ENCODE measurements at places on chromosomes 7 and 10. TPM values are rescaled to one million over a fixed set of nuclear protein-coding genes. Genes with fewer than 3 reads are reported as not detected.
A peak's percentile ranks its signal among the peaks of the same experiment; 100 is the strongest.

Gene TMEM139
- total RNA-seq = not detected

Gene ATP5MK
- total RNA-seq = 159 TPM

Gene LRRC17
- total RNA-seq = 95.6 TPM

Gene SPDYE1
- total RNA-seq = not detected

Gene SKIDA1
- total RNA-seq = 0.90 TPM

Gene LRWD1
- total RNA-seq = 18.6 TPM

Gene CCDC146
- 2.0 TPM for total RNA-seq

GRCh38 chr7:4809091-4809591 is 33.7 kb downstream of the AP5Z1 start:
- no peak for DNase-seq

GRCh38 chr7:21962677-21963076 is 17.0 kb upstream of the CDCA7L start:
- no peak for DNase-seq

GRCh38 chr10:87593702-87594101 is 66.0 kb upstream of the PAPSS2 start:
- DNase-seq = peak; percentile 60

GRCh38 chr10:5033061-5033778 is 29.6 kb upstream of the AKR1C2 start:
- DNase-seq = peak; percentile 79

DNA sequence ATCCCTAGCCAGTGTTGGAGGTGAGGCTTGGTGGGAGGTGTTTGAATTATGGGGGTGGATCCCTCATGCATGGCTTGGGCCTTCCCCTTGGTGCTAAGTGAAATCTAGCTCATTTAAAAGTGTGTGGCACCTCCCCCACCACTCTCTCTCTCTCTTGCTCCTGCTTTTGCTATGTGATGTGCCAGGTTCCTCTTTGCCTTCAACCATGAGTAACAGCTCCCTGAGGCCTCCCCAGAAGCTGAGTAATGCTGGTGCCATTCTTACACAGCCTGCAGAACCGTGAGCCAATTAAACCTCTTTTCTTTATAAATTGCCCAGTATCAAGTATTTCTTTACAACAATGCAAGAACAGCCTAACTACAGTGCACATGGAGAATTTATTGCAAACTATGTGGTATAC is 188.8 kb upstream of the POT1 start:
- no peak for DNase-seq

DNA sequence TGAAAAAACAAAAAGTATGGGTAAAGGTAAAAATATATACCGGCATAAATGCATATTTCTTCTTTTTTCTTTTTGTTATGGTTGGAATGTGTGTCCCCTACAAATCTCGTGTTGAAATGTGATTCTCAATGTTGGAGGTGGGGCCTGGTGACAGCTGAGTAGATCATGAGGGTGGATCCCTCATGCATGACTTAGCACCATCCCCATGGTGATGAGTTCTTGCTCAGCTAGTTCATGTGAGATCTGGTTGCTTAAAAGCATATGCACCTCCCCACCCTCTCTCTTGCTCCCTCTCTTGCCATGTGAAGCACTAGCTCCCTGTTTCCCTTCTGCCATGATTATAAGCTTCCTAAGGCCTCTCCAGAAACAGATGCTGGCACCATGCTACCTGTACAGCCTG is 93.3 kb downstream of the HYCC1 start:
- no peak for DNase-seq

- DNase-seq = no peak
Measured at GRCh38 chr7:155381852-155382801, 75.8 kb upstream of the EN2 start.

DNA sequence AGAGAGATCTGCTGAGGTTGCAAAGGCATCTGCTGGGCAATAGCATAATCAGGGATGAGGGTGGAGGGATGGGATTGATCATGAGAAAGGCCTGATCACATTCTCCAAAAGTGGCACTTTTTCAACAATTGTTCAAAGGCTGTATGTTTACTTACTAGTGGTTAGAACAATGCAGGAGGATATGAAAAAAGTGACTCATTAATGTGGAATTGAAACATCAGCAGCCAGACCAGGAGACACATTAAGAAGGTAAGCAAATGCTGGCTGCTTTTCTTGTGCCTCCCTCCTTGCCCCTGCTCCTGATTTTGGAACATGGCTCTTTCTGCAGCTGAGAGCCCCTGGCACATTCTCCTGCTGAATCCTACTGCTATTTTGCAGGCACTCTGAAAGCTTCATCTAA is 63.5 kb downstream of the FAM204A start:
- DNase-seq = no peak

- DNase-seq = no peak
Measured at GRCh38 chr7:1787241-1787640, 117.2 kb downstream of the ELFN1 start.

- DNase-seq = no peak
Measured at GRCh38 chr10:132360766-132361447, 28.9 kb downstream of the LRRC27 start.

DNA sequence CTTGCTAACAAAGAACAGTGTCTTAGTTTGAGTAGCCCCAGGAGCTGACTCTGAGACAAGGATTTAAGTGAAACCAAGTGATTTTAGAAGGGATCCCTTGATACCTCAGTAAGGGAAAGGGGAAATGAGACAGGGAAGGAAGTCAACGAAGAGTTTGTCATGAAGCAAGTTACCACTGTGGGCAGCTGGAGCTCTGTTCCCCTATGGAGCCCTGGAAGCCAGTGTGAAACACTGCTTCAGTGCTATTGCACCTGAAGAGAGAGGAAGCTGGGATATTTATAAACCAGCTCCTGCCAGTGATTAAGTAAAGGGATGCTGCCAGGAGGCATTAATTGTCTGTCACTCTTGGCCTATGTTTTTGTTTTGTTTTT is 58.9 kb upstream of the WAPL start:
- no peak for DNase-seq

GRCh38 chr10:71931295-71931694 is 32.9 kb upstream of the CHST3 start:
- DNase-seq = no peak

- DNase-seq = no peak
Measured at GRCh38 chr7:93046641-93047040, 71.1 kb downstream of the SAMD9 start.

GRCh38 chr7:78015574-78016260 is 217.1 kb downstream of the PHTF2 start:
- peak; percentile 27 for DNase-seq

DNA sequence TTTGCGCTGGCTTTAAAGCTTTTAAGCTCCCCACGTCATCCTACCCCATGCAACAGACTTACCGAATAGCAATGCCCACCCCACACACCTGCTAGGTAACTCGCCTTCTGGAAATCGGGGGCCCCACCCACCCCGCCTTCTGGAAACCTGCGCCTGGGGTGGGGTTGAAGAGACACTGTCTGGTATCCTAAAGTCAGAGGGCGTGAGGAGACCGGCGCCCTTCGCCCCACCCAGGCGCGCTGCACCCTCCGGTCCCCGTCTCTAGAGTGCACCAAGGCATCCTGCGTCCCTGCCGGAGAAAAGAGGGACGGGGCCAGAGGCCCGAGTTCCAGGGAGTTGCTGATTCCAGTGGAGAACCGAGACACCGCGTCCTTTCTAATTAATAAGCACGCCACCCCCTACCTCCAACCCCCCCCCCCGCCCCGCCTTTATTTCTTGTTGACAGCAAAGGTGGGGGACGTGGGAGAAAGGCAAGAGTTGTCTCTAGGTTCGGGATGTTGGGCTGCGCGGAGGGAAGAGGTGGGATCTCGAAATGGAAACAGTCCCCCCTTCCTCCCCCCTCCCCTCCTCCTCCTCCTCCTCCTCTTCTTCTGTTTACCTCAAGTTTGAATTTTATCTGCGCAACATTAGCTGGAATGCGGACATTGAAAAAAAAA is 220.9 kb upstream of the MKLN1 start:
- no peak for DNase-seq

DNA sequence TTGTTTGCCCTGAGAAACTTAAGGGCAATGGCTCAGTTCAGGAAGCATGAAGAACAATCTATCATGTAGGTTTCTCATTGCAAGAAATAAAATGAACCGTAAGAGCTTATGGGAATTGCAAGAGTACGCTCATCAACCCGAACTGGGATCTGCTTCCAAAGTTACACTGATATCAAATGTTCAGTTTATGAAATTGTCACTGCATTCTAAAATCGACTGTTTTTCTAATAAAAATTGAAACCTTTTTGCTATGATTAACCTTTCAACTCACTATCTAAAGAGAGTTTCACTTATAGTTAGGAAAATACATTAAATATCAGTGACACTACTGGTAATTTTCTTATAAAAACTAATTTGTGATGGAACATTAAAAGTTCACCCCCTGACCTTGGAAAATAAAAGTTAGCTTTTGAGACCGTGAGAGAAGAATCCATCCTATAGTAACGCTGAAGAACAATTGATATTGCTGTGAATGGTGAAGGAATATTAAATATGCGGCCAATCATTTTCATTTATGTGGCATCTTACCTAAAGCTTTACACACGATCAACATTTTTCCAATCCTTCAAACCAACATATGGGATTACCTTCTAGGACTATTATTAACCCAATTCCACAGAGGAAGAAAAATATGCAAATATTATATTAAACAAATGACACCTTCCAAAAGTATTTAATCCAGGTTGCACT is 2.2 kb downstream of the MEOX2 start:
- peak; percentile 27 for DNase-seq

DNA sequence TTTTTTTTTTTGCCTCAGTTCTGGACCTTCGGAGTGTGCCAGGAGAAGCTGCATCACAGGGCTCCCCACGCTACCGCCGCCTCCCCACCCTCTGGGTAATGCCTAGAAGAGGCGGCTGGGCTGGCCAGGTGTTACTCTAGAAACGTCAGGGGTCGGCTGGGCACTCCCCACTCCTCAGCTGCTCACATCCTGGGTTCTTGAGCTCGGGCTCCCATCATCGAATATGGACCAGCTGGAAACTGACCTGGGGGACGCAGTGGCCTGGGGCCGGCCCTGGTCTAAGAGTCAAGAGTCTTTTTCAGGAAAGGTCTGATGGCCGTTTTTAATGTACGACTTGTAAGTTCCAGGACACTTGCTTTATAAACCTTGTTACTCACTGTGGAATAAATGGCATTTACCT is 326.5 kb downstream of the WDR37 start:
- DNase-seq = no peak

GRCh38 chr10:15700078-15700674 is 19.5 kb downstream of the ITGA8 start:
- no peak for DNase-seq

DNA sequence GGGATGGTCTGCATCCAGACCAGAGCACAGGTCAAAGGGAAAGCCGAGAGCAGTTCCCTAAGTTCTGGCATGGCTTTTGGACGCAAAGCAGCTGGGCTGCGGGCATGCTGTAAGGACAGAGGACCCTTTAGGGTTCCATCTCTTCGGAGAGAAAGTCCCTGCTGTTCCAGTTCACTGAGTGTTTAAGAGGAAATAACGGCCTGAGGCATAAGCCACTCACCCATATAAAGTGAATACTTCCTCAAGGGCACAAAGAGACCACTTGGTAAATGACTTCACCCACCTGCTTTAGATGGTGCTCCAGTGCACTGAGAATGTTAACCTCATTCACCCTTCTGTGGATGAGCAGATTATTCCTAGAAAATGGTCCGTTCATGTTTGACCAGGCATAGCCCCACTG is 586.7 kb upstream of the GALNT17 start:
- no peak for DNase-seq

- no peak for DNase-seq
Measured at GRCh38 chr10:131881104-131881880, 19.5 kb upstream of the PPP2R2D start.

DNA sequence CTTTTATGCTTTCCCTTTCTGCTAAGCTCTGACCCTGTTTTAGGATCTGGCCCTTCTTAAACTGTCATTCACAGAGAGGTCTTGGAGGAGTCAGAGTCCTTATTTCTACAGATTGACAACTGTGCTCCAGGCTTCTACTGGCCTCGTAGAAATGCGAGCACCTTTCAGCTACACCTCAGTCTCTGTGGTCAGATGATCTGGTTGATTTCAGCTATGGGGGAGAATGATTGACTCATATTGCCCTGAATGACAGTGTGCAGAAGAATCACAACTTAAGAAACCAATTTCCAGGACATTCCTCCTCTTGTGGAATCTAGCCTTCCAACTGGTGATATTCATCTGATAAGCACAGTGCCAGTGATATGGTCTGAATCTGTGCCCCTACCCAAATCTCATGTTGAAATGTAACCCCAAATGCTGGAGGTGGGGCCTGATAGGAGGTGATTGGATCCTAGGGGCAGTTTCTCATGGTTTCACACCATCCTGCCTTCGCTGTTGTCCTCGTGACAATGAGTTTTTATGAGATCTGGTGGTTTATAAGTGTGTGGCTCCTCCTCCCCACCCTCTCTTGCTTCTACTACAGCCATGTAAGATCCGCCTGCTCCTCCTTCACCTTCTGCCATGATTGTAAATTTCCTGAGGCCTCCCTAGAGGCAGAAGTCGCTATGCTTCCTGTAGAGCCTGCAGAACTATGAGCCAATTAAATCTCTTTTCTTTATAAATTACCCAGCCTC is 14.0 kb upstream of the CYP3A7 start:
- no peak for DNase-seq

DNA sequence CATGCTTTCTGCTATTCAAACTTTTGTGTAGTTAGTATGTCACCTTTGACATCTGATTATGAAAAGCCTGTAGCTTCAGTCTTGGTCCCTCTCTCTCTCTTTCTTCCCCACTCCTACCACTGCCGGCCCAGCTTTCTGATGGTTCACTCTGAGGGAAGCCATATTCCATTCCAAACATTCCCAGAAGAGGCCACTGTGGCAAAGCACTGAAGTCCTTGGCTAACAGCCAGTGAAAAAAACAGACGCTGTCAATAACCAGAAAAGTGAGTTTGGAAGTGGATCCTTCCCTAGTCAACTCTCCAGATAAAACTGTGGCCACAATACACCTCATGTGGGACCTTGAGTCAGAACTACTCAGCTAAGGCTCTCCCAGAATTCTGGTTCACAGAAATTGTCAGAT is 950.7 kb upstream of the PHF14 start:
- no peak for DNase-seq

- no peak for DNase-seq
Measured at GRCh38 chr10:123492016-123492415, 174.1 kb upstream of the GPR26 start.

- DNase-seq = peak; percentile 48
Measured at GRCh38 chr7:149610441-149611011, 112.9 kb upstream of the ZNF746 start.
